Stimulated activated CD8-positive, alpha-beta memory T cell treated with anti-CD3 and anti-CD28 coated beads, Interleukin-4, amount 100 ng/mL, for 1 hour (primary cell): ENCODE measurements at places on chromosomes 13 and 19.

DNA sequence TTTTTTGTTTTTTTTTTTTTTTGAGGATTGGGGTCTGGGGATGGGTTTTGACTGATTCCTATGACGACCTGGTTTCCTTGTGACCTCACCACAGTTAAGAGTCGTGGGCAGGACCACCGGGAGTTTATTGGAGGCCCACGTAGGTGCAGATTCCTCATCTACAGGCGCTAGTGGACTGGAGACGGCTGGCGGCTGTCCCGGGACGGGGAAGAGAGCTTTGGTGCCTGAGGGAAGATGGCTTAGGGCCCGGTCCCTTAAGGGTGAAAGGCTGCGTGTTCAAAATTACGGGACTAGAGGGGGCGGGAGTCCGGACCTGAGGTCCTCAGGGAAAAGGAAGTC, 682 bp upstream of the TEAD2 start:
- no peak for DNase-seq

- no peak for DNase-seq
These were observed 62.5 kb downstream of the GNG7 start for GRCh38 chr19:2639999-2640398.

DNA sequence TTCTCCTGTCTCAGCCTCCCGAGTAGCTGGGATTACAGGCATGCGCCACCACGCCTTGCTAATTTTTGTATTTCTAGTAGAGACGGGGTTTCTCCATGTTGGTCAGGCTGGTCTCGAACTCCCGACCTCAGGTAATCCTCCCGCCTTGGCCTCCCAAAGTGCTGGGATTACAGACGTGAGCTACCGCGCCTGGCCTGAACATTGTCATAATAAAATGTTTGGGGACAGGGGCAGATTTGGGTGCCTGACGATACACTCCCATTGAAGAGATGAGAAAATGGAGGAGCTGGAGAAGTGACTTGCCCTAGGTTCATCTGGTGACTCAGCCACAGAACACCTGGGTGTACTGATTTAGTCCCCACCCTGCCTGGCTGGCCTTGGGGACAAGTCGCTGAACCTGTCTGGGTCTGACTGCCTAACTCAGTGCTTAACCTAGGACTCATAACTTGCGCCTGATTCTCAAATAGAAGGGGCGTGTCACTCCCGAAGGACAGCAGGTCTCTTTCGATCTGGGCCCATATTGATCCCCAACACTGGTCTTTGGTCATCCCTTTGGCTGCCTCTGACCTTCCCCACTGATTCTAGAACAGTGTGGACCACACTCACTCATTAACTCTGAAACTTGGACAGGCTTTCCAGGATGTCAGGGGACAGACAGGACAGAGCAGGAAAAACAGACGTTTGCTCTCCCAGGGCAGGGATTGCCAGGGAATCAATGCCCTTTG, 7.6 kb upstream of the BICRA start:
- no peak for DNase-seq

- DNase-seq, result no peak
These were observed 387.4 kb downstream of the PCDH9 start for GRCh38 chr13:66842766-66843165.

- no peak for DNase-seq
These were observed 14.2 kb upstream of the ZNF599 start for GRCh38 chr19:34787059-34787824.

- DNase-seq, result no peak
These were observed 34.4 kb downstream of the DNAJC15 start for GRCh38 chr13:43057653-43058317.

DNA sequence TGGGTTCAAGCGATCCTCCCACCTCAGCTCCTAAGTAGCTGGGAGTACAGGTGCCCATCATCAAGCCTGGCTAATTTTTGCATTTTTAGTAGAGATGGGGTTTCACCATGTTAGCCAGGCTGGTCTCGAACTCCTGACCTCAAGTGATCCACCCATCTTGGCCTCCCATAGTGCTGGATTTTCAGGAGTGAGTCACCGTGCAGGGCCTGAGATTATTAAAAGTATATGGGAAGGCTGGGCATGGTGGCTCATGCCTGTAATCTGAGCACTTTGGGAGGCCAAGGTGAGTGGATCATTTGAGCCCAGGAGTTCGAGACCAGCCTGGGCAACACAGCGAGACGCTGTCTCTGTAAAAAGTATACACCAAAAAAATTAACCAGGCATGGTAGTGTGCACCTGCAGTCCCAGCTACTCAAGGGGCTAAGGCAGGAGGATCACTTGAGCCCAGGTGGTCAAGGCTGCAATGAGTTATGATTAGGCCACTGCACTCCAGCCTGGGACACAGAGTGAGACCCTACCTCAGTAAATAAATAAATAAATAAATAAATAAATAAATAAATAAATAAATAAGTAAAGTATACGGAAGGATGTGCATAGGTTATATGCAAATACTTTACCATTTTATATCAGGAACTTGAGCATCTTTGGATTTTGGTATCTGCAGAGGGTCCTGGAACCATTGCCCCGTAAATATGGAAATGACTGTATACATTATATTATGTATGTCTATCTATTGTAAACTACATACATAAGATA, 854 bp downstream of the IL12RB1 start:
- DNase-seq, result no peak
